Stimulated activated CD4-positive, alpha-beta T cell treated with anti-CD3 and anti-CD28 coated beads, Interleukin-4, amount 100 ng/mL, for 1 hour (primary cell): ENCODE measurements at places on chromosomes 5 and 9.
A peak's percentile ranks its signal among the peaks of the same experiment; 100 is the strongest.

GRCh38 chr5:68369457-68370125 lies 154.0 kb downstream of the PIK3R1 start:
- DNase-seq: peak; percentile 15

DNA sequence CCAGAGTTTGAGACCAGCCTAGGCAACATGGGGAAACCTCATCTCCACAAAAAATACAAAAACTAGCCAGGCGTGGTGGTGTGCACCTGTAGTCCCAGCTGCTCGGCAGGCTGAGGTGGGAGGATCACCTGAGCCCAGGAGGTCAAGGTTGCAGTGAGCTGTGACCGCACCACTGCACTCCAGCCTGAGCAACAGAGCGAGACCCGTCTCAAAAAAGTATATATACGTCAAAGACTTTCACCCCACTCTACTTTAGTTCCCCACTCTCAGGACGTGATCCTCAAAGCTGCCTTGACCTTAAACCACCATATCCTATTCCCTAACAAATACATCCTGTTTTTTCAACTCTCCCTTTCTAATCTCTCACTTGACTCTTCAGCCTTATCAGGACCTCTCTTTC lies 41.0 kb downstream of the PCDHGC5 start:
- no peak for DNase-seq

DNA sequence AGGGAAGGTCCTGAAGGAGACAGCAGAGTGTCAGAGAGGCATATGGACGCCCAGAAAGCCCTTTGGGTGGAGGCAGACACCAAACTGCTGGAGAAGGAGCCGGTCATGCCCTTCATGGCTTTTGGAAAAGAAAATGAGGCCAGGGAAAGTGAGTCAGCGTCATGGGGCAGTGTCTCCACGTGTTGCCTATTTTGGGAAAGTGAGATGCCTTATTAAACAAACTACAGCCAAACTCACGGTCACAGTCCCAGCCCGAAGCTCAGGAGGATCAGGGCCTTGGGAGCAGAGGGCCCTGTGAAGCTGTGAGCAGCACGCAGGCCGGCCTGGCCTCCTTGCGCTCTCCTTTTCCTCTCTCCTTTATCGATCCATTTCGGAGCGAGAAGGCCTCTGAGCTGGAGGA lies 25.0 kb downstream of the RGS3 start:
- no peak for DNase-seq

DNA sequence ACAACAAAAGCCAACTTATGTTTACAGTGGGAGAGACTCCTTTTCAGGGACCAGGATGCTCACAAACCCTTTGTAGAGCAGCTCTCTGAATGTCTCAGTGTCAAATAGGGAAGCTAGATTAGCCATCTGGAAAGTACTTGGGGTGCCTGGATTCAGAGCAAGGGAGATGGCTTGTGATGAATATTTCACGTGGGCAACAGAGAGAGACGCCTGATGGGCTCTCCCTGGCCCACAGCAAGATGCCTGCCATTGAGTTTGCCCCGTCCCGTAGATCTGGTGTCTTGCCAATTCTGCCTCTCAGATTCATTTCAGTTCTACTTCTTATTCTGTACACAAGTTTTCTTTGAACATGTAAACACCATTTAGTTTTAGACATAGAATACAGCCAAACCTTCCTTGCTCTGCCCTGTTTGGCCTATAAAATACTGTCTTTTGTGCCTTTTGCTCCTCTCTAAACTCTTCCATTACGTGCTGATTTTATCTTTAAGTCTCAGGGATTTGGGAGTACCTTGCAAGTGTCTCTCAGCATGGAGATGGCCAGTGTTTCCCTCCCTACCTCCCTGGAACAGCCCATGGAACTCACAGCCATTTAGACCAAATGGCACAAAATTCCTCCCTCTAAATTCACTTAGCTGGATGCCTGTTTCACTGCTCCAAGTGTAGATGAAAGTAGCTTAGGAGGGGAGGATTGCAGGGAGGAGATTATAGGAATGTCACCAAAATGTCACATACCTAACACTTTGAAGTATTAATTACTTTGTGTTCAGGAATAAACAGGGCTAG lies 234.3 kb downstream of the SAXO1 start:
- no peak for DNase-seq

DNA sequence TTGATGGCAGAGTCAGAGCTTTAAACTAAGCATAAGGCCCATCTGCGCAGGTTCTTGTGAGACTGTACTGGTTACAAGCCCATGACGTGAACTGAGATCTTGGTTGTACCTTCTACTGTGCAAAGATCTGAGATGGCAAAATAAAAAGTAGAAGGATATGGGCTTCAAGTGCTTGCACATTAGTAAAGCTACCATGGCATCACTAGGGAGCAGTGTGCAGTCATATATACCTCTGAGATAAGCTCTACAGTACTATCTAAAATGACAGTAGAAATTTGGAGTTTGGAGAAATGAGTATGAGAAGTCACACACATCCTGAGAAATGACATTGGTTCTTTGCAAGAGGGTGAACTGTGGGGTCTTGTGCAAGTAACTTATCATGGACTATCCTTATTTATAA lies 408.2 kb upstream of the PRR16 start:
- no peak for DNase-seq
